OCI-M1 (cell line): ENCODE measurements at places on chromosomes 1 and 21.
A peak's percentile ranks its signal among the peaks of the same experiment; 100 is the strongest.

DNA sequence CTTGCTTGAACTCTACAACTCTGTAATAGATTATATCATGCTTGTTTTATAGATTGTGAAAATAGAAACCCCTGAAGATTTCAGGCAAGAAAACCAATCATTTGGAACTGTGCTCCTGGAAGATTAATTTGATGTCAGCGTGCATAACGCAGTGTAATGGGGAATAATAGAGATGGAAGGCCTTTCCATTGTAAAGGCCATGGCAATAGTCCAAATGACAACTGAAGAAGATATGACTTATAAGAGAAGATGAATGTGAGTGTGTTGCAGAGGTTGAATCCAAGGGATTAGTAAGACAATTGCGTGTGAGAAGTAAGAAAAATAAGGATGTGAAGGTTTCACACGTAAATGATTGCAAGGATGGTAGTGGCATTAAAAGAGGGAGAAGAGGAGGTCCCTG, 285.0 kb downstream of the DUSP10 start:
- DNase-seq = no peak

- DNase-seq = no peak
Measured at GRCh38 chr1:15668089-15668754, 15.9 kb upstream of the PLEKHM2 start.

DNA sequence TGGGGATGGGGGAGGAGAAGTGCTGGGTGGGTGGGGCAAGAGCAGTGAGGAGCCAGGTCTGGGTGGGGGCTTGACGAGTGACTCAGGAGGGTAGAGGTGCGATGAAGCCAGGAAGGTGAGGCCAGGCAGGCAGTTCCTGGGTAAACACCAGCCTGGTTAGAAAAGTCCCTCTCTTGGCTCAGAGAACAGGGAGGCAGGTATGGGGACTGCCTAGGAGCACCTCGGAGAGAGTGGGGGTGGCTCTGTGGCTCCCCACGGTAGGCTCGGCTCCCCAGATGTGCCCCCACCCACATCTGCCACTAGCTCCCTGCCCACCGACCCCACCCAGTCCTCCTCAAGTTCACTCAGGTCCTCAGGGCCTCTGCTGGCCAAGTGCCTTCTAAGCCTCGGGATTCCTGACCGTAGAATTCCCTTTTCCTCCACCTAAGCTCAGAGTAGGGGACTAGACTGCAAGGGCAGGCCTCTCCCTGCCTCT, 1.2 kb downstream of the HSPG2 start:
- DNase-seq = no peak

GRCh38 chr1:7550261-7550865, 220.7 kb upstream of the VAMP3 start:
- DNase-seq = no peak

- no peak for DNase-seq
Measured at GRCh38 chr1:74673351-74674111, at the start of gene ERICH3. Gene ERICH3 (minus strand): TSS chr1:74673792. CDS start chr1:74673519, 273 bp downstream.

DNA sequence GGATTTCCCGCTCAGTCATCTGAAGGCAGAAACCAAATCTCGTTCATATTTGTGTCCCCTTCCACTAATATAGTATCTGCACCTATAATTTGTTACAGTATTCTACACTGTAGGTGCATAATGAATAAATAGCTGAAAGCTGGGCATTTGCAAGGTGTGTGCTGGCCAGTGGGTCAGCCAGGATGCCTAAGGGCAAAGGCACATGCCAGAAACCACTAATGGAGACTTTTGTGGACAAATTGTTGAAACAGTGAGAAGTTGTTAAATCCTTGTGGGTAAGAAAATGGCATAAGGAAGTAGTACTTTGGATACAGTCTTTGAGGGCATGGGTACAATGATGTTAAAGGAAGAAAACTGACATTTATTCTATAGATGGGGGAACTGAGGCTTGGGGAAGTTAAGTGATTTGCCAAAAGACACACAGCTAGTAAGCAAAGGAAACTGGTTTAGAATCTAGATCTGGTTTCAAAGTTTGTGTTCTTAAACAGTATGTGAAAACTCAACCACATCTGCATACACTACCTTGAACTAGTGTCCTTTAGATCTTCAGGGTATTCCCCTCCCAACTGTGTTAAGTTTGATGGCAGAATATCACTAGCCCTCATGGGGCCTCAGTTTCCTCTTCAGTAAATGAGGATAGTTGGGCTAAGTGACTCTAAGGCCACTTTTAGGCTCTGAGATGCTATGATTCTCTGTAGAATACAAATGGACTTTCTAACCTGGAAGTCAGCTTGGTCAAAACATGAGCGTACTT, 26.5 kb upstream of the LRRC8C start:
- no peak for DNase-seq

GRCh38 chr1:160049101-160049500, 17.3 kb upstream of the PIGM start:
- no peak for DNase-seq

DNA sequence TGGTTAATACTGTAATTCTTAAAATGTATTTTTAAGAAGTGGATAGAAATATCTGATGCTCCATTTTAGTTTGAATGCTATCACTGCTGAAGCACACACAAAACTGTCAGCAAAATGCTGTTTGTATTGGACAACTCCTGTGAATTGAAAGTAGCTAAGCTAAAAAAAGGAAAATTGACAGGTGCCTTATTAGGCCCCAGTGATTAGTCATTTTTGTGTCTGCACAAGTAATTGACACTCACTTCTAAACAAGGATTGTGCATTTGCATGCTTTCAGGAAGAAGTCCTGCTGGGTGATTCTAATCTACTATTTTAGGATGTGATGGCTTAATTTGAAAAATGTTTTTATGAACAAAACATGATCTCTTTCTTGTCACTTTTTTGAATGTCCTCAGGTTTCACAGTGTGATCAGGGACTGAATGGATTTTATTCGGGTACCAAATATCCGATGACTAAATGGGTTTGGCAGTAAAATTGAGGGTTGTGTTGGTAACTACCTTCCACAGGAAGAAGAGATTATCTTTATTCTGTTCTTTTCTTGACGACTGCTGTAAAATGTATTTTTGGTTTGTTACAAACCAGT, 13.0 kb upstream of the MAP3K7CL start:
- no peak for DNase-seq

DNA sequence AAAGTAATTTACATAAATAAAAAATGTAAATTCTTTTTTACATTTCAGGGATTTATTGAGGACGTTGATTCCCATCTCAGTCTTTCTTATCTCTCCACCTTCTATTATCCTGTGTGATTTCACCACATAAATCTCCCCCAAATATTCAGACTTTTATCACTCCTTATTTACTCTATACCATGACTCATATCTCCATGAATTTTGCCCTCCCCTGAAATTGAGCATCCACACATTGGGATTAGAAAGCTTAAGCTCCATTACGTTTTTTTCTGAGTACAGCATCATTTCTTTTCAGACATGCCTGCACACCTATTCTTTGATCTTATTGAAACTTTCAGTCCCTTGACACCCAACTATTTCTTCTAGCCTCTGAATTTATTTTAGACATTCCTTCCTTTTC, 111.2 kb downstream of the IFI44 start:
- DNase-seq = no peak

GRCh38 chr1:166822385-166822784, 16.9 kb upstream of the POGK start:
- no peak for DNase-seq

- no peak for DNase-seq
Measured at GRCh38 chr1:171494076-171494475, 8.7 kb downstream of the PRRC2C start.

- no peak for DNase-seq
Measured at GRCh38 chr1:46749404-46749803, 30.5 kb upstream of the EFCAB14 start.

DNA sequence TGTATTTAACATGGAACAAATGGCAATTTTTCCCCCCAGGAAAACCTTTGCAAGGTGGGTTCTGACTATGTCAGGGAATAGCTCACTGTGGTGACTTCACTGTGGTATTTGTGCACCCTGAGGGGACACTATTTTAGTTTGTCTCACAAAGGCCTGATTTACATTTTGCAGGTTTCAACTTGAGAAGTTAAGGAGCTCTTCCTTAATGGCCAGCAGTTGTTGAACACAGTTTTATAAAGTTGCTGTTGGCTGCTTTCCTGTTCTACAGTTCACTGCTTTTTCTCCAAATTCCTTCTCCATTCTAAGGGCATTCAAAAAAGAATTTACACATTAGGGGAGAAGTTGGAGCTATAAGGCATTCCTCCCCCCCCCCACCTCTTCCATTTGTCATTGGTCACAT, 4.6 kb downstream of the LAMC1 start:
- DNase-seq = no peak

- DNase-seq = no peak
Measured at GRCh38 chr1:51636764-51637522, 20.1 kb downstream of the OSBPL9 start.

DNA sequence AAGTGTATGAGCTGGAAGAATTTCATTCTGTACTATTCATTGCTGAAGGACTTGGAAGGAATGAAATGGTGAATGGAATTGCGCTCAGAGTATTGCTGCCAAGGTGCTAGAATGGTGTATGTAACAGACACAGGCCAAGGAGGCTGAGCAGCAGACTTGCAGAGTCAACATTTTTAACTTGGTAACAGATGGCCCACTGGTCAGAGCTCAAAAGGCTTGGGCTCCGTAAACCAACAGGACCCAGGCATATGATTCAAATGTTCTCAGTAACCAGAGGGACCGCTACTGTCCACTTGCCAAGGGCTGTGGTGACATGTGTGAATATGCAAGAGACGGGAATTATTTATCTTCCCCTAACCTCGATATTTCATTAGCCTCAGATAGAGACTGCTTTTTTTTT, 28.8 kb upstream of the PTGFRN start:
- DNase-seq = no peak

DNA sequence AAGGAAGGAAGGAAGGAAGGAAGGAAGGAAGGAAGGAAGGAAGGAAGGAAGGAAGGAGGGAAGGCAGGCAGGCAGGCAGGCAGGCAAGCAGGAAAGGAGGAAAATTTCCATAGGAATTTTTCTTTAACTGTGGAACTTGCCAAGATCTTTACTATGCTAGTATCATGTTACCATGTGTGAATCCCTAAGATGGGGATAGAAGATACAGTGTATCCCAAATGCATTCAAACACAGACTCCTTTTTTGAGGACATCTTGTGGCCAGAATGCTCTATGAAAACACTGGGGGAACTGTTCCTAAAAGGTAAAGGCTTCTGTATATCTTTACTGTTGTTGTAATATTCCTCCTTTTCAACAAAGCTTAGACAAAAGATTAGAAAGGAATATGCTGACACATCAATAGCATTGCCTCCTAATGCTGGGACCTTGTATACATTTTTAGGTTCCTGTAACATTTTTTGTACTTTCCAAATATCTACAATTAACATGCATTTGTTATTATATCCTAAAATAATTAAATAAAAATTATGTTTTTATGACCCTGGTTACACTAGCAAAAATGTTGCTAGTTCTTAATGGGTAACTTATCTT, 20.6 kb downstream of the CCDC190 start:
- DNase-seq = no peak

GRCh38 chr1:165773324-165773965, 4.8 kb upstream of the TMCO1 start:
- DNase-seq = no peak

GRCh38 chr1:156104065-156104810, 10.3 kb upstream of the LMNA start:
- no peak for DNase-seq

GRCh38 chr1:57761628-57762027, 337.8 kb upstream of the DAB1 start:
- DNase-seq = no peak

- DNase-seq = no peak
Measured at GRCh38 chr1:220278991-220279390, 6.7 kb upstream of the RAB3GAP2 start.

GRCh38 chr21:38186661-38187270, 70.0 kb upstream of the KCNJ15 start:
- DNase-seq = no peak

DNA sequence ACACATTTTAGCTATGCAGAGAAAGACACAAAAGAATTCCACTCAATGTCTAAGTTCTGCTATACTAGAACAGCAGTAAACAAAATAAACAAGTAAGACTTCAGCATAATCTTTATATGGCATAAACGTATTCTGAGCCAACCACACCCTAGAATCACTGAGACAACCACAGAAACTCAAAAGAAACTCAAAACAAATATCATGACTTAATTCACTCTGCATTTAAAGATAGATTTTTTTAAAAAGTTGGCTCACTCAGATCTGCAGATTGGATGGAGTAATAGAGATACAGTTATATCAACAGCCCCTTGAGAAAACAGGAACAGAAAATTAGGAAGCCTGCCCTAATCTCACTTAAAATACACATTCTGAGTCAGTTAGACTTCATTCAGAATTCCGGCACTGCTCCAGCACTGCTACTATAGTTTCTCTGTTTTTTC, 95.0 kb downstream of the COL24A1 start:
- peak; percentile 73 for DNase-seq

DNA sequence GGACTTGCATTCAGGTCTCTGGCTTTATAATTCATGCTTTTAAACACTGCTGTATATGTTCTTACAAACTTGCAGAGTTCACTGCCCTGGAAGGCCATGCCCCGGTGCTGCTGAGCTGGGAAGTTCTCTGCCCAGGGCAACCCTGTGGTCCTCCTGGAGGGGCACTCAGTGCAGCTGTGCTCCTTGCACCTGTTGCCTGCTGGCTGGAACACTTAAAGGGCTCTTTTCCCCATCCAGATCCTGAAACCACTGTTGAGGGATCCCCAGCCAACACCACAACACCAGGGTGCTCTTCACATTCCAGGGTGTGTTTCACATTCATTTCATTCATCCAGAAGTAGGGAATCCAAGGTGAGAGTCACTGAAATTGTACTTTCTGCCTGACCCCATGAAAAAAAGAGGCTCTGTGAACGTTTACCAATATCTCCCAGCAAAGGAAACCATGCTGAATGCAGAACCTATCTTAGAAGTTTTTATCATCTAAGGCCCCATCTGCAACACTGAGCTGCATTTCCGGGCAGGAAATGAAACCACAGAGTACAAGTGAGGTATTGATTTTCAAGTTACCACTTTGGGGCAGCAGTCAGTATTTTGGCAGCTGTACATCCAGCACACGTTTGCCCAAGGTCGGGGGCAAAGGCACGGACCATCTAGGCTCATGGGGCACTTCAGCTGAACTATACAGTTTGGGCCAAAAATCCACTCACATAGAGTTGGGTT, 16.4 kb upstream of the KIAA0040 start:
- peak; percentile 76 for DNase-seq

DNA sequence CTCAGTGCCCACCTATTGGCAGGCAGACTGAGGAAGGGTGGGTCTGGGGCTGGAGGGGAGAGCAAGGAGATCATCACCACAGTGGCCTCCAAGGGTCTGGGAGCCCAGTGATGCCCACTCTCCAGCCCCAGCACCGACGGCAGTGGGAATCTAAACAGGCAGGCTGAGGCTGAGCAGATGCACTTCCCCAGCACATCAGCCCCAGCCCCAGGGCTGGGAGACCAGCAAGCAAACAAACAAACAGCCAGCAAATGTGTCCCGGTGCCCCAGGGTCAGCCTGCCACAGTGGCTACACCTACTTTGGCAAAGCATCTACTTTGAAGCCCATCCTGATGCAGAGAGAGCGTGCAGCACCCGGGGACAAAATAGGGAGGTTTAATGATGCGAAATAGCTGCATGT, 216.3 kb upstream of the ZC3H12A start:
- DNase-seq = no peak
